Frontal cortex (tissue), 4 donors: ENCODE measurements at places on chromosomes 3 and 15.
A peak's percentile ranks its signal among the peaks of the same experiment; 100 is the strongest.

DNA sequence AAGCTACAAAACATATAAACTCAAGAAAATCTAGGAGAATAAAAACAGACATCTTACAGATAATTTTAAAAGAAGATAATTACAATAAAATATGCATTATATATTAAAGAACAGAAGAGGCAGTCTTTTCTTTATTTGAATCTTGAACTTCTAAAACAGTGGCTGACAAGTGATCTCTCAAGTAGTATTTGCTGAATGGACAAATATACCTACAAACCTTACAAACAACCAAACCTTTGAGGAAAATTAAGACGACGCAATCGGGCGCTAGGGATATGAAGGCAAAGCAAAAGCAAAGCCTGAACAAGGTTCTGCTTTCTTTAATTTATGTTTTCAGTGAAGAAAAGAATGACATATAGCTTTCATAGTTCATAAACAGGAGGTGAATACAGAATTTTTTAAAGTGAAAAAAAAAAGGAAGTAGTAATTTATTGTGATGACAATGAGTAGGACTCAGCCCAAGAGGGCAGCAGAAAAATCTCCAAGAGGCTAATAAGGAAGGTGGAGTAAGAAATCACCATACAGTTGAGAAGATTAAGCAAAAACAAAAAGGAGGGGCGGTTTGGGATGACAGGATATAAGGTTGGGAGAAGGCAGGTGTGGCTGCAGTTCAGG, 347.8 kb downstream of the TBC1D5 start:
- DNase-seq: no peak

GRCh38 chr15:43406189-43406588, 35.3 kb downstream of the TUBGCP4 start:
- no peak for DNase-seq

- no peak for DNase-seq
Observed at GRCh38 chr3:44030285-44030684, 211.4 kb upstream of the TOPAZ1 start.

DNA sequence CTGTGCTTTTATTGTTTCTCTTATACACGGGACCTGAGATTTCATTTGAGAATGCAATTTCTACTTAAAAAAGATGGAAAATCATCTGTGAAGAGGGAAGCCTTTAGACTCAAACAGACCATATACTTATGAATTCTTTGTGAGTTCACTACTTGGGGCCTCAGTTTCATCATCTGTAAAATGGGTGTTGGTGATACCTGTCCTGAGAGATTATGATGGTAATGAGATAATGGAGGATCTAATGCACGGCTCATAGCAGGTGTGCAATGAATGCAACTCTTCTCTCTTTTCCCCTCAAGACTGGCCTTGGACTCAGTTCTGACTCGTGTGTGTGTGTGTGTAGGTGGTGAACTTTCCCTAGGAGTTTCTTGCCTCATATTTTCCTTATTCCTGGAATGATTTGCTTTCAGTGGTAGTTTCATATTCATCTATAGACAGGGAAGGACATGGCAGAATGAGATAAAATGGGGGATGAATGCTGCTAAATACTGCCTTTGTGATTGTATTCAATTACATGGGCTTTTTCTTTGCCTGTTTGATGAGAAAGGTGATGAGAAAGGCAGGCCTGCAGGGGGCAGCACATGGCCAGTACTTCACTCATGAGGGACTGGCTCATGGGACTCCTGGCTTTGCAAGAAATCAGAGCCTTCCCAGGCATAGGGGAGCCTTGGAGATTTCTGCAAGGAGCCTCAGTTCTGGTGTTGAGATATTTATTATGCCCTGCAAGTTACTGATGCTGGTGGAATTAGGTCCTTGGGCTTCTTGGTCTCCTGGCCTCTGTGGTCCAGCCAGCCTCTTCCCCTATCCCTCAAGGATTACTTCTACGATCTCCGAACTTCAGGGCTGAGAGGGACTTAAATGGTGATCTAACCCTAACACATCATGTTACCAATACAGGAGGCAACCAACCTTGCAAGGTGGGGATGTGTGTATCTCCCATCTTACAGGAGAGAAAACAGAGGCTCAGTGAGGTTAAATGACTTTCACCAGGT, 70.7 kb downstream of the RPLP1 start:
- DNase-seq: peak; percentile 70

GRCh38 chr15:60090747-60091146, 86.6 kb downstream of the FOXB1 start:
- DNase-seq: no peak

DNA sequence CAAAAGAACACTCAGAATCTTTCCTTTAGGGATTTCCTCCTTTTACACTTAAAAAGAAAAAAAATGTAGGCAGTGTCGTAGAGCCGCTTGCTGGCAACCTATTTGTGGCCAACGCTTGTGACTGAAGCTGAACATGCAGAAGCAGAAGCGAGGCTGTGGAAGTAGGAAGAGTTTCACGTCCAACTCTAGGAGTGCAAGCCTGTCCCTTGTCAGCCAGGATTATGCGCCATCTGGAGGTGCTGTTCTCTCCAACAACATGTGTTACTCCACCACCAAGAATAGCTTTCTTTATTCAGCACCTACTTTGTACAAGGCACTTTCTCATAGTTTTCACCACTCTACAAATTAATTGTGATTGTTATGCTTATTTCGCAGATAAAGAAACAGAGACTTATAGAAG, 223.2 kb upstream of the LMCD1 start:
- DNase-seq: no peak

- DNase-seq: no peak
Observed at GRCh38 chr3:190505381-190506003, 8.4 kb upstream of the IL1RAP start.

- no peak for DNase-seq
Observed at GRCh38 chr15:92683511-92683834, 27.9 kb upstream of the FAM174B start.

- DNase-seq: no peak
Observed at GRCh38 chr3:183641882-183642281, 6.5 kb downstream of the KLHL24 start.

GRCh38 chr3:5485427-5485826, 297.9 kb downstream of the EDEM1 start:
- DNase-seq: no peak

DNA sequence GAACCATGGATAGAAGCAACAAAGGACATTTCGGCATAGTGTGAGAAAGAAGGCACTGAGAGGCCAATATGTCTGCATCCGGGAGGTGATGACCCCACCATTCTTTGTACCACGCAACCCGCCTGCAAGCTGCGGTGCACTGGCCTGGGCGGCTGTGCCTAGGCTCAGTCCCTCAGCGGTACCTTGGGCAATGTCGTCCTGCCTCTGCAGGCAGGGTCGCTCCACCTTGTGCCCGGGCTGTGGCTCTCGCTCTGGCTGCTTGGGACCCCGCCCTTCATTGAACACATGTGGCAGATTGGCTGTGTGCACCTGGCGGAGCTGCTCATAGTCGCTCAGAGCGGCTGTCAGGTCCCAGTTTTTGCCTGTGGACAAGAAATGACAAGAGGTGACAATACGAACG, 243.2 kb downstream of the KLF13 start:
- no peak for DNase-seq

DNA sequence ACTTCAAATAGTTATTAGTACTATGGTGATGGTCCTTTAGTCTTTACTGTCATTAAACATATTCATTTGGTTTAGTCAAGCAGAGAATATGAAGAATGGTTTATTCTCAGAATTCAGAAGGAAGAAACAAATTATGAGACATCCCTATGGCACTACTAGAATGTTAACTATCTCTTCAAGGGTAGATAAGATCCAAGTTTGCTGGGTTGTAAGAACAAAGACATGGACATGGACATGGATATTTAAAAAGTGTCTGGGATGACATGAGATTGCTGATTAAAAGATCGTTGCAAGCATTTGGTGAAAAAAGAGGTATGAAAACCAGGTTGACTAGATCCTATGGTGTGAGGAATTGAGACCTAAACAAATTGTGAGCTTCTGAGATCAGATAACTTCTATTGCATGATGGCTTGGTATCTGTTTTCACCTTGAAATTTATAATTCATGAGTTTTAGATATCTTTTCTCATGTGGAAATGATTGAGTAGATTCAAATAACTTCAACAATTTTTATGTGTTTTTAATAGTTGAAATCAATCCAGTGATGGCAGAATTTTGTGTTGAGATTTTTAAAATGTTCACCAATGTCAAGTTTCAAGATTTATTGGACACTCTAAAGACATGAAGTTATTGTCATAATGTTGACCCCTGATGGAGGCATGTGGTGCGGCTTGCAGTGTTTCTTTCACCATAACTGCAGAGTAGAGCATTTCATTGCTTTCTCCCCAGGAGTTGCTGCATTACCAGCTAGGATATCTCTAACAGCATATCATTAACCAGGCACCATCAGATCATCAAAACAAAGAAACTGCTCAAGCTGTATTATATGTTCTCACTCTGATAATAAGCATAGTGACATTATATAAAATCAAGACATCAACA, 72.6 kb downstream of the NAALADL2 start:
- no peak for DNase-seq

- peak; percentile 42 for DNase-seq
Observed at GRCh38 chr15:92665100-92665555, 9.6 kb upstream of the FAM174B start.

- DNase-seq: no peak
Observed at GRCh38 chr15:34628577-34629152, 45.2 kb upstream of the GOLGA8B start.

- DNase-seq: no peak
Observed at GRCh38 chr15:58608129-58608590, 141.3 kb downstream of the ADAM10 start.

DNA sequence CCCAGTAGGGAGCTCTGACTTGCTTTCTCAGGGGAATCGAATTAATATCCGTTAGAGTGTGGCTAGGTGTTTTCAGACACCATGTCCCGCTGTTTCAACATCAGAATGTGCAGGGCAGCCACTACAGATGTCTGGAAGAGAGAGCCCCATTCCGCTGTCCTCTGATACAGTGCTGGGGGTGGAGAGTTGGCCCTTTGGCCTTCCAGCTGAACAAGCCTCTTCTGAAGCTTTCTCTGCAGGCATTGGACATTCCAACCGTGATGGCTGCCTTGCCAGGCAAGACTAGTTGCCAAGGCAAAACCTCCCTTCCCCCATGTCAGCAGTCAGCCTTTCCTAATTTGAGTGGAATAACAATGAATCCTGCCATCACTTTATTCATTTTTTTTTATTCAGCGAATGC, 1.5 kb downstream of the FAH start:
- no peak for DNase-seq

DNA sequence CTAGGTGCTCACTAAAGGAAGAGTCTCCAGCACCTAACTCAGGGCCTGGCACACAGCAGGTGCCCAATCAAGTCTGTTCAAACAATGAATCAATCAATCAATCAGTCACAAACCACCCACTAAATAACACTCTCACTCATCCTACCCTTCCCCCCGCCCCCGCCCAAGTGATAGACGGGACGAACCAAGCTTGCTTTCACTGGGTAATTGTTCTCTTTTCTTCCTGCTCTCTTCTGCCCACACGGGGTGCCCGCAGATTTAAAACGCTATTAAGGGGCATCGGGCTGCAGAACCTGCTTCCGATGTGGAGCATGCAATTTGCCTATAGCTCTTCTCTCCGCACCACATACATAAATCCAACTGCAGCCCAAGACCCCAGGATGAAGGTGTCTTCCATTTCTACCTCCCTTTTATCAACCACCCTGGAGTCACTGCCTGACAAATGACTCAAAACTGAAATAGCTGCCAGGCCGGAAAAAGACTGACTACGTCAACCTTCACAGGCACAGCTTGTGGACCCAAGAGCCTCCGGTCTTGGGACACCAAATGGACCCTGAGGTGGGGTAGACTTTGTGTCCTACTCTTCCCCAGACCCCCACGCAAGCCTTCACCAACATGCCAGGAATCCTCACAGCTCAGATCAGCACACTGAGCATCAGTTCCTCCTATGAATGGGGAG, 1.7 kb downstream of the KLHL25 start:
- no peak for DNase-seq

GRCh38 chr15:64455961-64456371, 4.4 kb upstream of the ZNF609 start:
- no peak for DNase-seq
